ENCODE measurements at places on chromosomes 13 and 19.

DNA sequence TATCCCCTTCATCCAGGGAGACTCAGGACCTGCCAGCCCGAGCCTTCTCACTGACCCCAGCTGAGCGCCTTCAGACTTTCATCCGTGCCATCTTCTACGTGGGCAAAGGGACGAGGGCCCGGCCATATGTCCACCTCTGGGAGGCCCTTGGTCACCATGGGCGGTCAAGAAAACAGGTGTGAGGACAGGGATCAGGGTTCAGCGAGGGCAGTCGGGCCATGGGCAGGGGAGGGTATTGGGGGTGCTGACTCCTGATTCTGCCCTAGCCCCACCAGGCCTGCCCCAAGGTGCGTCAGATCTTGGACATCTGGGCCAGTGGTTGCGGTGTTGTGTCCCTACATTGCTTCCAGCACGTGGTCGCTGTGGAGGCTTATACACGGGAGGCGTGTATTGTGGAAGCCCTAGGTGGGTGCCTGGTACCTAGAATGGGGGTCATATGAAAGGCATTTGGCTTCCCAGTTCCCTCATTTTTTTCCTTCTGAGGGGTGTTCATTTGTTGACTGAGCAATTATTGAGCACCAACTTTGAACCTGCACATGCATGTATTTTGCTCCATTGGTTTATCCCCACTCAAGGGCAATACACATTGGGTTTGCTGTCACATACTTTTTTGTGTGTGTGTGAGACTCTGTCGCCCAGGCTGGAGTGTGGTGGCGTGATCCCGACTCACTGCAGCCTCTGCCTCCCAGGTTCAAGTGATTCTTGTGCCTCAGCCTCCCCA is 3.9 kb downstream of the ANKLE1 start:
- DNase-seq: no peak

DNA sequence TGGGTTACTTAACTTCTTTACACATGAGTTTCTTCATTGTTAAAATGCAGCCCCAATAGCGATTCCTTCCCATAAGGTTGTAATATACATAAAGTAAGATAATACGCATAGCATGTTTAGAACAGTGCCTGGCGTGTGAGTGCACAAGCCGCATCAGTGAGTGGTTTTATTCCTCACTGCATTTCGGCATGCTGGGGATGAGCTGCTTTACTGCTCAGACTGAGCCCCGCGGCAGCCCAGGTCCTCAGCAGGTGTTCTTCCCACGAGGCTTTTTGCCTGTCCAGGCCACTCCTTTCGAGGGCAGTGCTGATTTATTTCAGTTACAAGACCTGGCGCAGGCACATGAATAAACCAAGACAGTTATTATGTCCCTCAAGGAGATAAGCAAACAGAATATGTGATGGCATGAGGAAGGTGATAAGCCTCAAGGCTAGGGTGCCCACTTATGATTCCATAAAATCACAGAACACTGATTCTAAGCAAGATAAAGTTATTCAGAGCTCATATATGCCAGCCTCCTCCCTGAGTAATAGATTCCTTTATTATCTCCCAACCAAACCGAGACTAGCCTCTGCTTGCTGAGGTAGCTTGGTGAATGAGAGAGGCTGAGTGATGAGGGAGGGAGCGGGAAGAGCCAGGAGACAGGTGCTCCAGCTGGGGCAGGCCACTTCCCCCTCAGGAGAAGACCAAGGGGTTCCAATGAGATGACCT is 505.5 kb downstream of the DIAPH3 start:
- no peak for DNase-seq

GRCh38 chr19:14405758-14406644 is 13.1 kb downstream of the DDX39A start:
- DNase-seq: peak; percentile 96

DNA sequence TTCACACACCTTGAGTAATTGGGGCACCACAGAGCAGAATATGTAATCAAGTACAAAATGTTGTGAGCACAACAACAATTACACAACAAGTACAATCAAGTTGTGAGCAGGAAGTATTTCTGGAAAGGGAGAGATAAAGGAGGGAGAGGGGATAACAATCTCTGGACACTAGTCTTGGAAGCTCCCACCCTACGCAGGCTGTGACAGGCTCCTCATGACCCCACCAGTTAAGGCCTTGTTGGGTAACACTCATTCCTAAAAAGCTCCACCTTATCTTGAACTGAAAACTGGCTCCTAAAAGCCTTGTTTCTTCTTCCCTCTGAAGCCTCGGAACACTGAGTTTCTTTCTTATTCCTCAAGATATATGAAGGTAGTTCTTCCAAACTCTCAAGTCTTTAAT is 806.0 kb downstream of the UQCRFS1 start:
- DNase-seq: no peak

GRCh38 chr13:24615114-24615513 is 65.1 kb upstream of the ATP12A start:
- DNase-seq: no peak

- DNase-seq: peak; percentile 96
These were observed 20.0 kb upstream of the ERCC1 start for GRCh38 chr19:45443462-45444317.

- no peak for DNase-seq
These were observed 350.4 kb downstream of the MTUS2 start for GRCh38 chr13:29170436-29171082.

- DNase-seq: no peak
These were observed 40.5 kb upstream of the ITM2B start for GRCh38 chr13:48192411-48192935.

DNA sequence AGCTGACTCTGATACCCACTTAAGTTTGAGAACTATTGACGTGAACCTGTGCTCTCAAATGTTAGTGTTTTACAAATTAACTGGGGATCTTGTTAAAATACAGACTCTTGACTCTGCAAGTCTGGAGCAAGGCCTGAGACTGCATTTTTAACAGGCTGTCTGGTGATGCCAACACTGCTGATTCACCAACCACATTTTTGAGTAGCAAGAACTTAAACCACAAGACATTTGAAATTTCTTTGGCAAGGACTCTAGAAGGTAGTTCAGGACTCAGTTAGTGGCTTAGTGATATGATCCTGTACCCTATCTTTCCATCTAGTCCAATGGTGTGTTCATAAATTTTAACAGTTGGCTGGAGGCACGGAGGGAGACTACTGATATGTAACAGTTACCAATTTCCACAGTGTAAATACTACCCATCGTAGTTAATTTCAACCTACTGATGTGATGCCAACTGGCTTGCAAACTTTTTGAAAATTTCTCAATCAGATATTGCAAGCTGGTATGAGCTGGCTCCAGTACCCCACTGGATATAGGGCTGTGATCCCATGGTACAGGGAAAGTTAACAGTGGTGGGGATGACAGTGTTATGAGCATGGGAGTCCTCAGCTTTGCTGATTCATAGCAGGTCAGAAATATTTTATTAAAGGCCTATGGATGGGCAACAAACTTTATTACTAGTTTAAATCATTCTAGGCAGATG is 255.1 kb downstream of the TBC1D4 start:
- peak; percentile 26 for DNase-seq

DNA sequence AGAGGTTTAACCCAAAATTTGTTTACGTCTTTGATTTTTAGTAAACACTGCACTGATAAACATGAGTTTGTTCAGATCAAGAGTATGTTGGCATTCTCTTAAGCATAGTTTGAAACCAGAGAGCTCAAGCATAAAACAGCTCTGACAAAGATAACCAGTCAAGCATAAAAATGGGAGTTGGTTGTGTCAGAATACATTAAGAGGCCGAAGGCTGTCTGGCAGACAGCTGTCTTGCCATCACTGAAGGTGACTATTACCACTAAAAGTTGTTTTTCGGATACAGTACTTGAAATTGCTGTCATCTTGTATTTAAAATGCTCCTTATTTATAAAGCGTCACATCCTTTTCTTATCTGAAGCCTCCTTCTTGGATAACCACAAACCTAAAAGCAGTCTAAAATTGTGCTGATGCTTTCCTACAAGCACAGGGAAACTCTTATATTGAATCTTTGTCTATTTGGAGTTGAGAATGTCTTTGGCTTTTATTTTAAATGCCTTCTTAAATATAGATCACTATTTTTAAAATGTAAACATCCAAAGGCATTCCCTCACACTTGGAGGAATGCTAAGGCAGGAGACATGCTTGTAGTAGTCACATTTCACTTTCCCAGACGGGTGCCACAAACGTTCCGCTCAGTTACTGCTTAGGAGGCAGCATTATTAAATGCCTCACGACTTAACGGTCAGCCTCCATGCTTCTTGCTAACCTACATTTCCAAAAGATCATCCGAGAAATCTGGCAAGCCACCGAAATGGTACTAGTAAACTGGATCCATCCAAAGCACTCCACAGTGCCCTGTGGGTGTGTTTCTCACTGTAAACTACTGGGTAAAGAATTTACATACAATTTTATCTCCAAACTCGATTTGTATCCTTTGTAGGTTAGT is 1.5 kb downstream of the SMAD9 start:
- peak; percentile 68 for DNase-seq

- no peak for DNase-seq
These were observed 14.9 kb downstream of the PLA2G4C start for GRCh38 chr19:48095612-48096175.

- no peak for DNase-seq
These were observed 14.2 kb downstream of the UPF1 start for GRCh38 chr19:18845961-18846360.

DNA sequence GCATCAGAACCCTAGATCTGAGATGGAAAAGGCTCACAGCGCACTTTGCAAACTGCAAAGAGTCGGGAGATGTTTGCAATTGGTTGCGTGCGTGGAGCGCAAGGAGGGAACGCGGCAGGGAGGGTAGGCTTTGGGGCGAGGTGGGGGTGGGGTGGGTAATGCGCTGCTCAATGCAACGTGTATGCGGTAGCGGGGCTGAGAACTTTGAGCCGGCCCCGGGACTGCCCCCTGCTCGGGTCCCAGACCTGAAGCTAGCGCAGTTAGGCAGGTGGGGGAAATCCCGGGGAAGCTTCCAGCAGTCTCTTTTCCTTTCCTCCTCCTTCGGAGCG is 971 bp downstream of the FOSB start:
- DNase-seq: no peak

- no peak for DNase-seq
These were observed 27.6 kb downstream of the C19orf47 start for GRCh38 chr19:40320558-40320935.

DNA sequence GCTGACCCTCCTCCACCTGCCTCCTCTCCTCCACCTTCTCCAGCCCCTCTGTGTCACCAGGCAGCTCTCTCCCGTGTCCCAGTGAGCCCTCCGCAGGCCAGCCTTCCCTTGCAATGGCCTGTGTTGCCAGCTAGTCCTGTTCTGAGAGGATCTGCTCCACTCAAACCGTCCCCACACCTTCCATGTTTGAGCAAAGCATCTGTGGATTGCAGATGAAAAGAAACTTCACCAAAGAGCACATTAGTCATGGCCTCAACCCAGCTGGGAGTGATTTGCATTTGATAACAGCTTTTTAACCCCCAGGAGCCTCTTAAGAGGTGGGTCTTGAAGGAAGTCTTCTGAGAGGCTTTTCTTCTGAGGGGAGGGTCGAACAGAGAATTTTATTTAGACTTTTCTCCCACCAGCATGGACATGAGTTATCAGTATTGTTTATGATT is 72.8 kb downstream of the COL4A2 start:
- DNase-seq: no peak

- peak; percentile 98 for DNase-seq
These were observed at the start of the genes LIG1 and ZSWIM9 for GRCh38 chr19:48169939-48170803. LIG1 (minus strand) TSS chr19:48170344; CDS start chr19:48165566, 4,778 bp downstream. ZSWIM9 (plus strand) TSS chr19:48170680; CDS start chr19:48171803, 1,123 bp downstream.

DNA sequence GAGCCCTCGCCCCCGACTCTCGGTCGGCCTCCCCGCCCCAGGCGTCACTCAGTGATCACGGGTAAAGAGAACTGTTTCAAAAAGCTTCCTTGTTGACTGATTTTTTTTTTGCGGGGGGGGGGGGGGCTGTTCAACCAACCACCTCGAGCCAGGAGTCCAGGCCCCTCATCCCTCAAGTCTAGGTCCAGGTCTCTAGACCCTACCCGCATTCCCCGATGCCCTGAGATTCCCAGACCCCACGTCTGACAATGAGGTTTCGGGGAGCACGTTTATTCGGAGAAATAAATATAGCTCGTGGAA is 4.3 kb downstream of the HRC start:
- no peak for DNase-seq

DNA sequence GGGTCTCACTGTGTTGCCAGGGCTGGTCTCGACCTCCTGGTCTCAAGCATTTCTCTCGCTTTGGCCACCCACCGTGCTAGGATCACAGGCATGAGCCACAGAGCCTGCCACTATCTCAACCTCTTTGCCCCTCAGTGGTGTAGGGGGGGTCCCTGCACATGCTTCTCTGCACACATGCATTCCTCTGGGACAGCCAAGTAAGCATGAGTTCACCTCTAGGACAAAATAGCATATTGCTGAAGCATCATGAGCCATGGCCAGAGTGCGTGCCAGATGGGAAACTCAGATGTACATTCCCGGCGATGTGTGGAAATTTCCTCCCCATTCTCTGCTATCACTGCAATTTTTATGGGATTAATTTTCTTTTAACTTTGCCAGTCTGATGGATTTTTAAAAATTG is 23.1 kb downstream of the CHAF1A start:
- no peak for DNase-seq

- no peak for DNase-seq
These were observed 44.8 kb downstream of the PHF11 start for GRCh38 chr13:49540552-49540951.

DNA sequence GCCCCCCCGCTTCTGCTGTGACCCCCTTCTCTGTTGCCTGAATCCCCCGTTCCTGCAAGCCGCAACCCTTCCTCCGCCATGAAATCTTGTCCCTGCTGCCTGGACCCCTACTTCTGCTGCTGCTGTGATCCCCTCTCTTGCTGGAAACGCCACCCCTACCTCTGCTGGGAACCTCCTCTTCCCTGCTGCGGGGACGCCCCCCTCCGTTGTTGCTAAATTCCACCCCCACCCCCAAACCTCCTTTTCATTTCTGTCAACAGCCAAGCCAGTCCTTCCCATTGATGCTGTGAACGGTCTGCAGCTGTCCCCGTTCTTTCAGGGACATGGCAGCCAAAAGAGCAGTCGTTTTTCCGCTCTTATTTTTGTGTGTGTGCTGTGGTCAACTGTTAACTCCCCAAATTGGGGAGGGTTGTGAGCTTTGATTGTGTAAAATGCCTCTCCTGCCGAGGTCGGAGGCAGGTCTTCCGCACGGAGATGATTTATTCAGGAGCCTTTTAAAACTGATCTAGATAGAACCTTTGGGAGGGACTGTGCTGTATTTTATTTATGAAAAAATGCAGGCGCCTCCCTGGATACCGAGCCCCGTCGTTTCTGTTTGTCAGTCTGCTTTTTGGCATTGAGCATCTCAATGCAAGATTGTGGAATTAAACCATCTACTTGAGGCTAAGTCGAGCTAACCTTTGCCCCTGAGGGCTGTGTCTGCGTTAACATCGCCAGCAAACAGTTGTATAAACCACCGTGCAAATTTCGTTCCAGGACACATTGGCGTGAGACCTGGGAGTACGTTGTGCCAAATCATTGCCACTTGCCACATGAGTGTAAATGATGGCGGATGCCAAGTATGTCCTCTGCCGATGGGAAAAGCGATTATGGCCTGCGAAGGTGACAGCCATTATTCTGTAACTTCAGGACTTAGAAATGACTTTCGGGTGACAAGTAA is 27.9 kb upstream of the NDUFS7 start:
- peak; percentile 84 for DNase-seq

- no peak for DNase-seq
These were observed 88.8 kb downstream of the GNG7 start for GRCh38 chr19:2613507-2614295.
